ENCODE measurements at places on chromosomes 12 and 14. TPM values are rescaled to one million over a fixed set of nuclear protein-coding genes. Genes with fewer than 3 reads are reported as not detected.

Gene PITPNM2
- total RNA-seq, result 20.1 TPM

Gene INSM2
- not detected for total RNA-seq

Gene PRR4
- total RNA-seq, result 1.2 TPM

Gene TMTC1
- 138 TPM for total RNA-seq

Gene DHRS2
- 21.6 TPM for total RNA-seq

Gene KRT73
- 0.13 TPM for total RNA-seq

Gene KRT78
- total RNA-seq, result not detected

Gene FITM1
- 7.4 TPM for total RNA-seq

Gene CD27
- 50.5 TPM for total RNA-seq

Gene RNF212B
- not detected for total RNA-seq

Gene PCED1B
- total RNA-seq, result 19.9 TPM

Gene GLTP
- total RNA-seq, result 45.5 TPM

Gene CLEC2D
- 131 TPM for total RNA-seq

Gene EFS
- 2.9 TPM for total RNA-seq

Gene TDRD9
- 8.4 TPM for total RNA-seq

Gene FAM181A
- not detected for total RNA-seq

Gene PRB2
- total RNA-seq, result not detected

Gene ZC2HC1C
- total RNA-seq, result 1.1 TPM

Gene TBX5
- not detected for total RNA-seq

Gene EML5
- 2.7 TPM for total RNA-seq

Gene RAB2B
- 29.8 TPM for total RNA-seq

Gene ATF7IP
- total RNA-seq, result 146 TPM

Gene LRRC74A
- total RNA-seq, result not detected

Gene PRORP
- total RNA-seq, result 37.4 TPM

Gene TAS2R10
- total RNA-seq, result 1.5 TPM

Gene KRT81
- not detected for total RNA-seq
